ENCODE measurements at places on chromosomes 6 and 20.

- DNase-seq, result no peak
These were observed 30.6 kb downstream of the SPINT4 start for GRCh38 chr20:45752746-45753145.

- no peak for DNase-seq
These were observed 42.7 kb upstream of the NOX3 start for GRCh38 chr6:155498370-155498769.

GRCh38 chr6:167103041-167103891 is 19.6 kb upstream of the CCR6 start:
- DNase-seq, result no peak

- no peak for DNase-seq
These were observed 609.3 kb downstream of the COL12A1 start for GRCh38 chr6:74596588-74596987.

- no peak for DNase-seq
These were observed 8.1 kb upstream of the METTL24 start for GRCh38 chr6:110366256-110366655.

DNA sequence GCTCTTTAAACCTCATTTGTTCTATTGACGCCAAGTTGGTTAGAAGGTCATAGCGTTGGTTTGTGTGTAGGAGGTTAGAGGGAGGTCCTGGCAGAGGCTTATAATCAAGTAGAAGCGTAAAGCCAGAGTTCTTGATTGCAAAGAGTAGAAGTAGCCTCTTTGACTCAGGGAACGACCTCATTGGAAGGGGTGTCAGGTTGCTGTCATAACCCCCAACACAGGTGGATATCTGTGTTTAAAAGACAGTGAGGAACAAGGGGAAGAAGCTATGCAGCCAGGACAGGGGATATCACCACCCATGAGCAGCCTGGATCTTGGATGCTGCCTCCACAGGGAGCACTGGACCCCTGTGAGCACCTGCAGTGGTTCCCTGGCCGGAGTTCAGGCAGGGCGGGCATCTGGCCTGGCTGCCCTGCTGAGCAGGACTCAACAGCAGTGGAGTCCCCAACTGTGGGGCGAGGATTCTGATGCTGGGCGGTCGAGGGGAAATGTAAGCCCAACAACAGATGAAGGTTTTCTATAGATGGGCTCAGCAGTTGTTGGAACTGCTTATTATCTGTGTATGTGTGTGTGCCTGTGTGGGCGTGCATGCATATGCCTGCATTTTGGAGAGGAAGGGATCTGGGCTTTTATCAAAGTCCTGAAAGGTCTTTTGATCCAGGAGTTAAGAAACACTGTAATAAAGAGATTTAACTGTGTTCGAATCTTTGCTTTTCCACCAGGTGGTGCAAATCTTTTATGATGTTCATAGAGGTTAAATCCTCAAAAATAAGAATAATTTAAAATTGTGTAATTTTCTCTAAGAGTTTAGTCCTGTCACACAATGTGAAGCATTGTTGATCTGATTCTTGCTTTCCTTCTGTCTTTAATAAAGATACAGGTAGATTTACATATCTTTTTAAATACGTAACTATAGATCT is 27.7 kb downstream of the HIVEP1 start:
- no peak for DNase-seq

GRCh38 chr6:97462031-97462430 is 179.0 kb upstream of the MMS22L start:
- no peak for DNase-seq

- DNase-seq, result no peak
These were observed 106.8 kb upstream of the MARCKS start for GRCh38 chr6:113750151-113750855.

DNA sequence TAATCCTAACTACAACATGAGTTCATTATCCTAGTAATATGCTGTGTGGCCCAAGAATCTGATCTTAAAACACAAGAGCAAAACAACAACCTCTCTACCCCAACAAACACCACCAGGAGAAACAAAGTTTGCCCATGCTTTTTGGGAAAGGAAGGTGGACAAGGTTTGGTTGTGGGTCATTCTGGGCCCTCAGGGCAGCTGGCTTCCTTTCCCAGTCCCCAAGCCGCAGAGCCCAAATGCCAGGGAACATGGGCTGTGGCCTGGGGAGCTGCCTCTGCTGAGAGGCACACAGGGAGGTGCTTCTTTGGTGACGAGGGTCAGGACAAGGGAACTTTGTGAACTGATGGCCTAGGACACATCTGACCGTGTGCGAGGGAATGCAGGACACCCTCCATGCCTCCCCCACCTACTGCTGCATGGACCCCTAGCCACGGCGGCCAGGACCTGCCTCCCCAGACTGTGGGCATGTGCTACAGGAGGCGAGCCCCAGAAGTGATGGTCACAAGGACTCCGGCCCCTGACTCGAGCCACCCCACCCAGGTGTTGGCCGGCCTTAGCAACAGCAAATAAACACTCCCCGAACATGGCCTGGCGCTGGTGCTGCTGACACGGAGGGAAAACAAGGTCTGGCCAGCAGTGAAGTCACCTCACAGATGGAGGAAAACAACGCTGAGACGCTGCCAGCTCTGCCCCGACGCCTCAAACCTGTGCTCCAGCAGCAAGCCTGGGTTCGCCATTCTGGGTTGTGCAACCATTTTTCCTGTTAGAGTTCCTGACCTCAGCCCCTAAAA is 55.6 kb downstream of the RRBP1 start:
- DNase-seq, result no peak

- no peak for DNase-seq
These were observed 105.9 kb upstream of the MAP7 start for GRCh38 chr6:136656121-136656520.

DNA sequence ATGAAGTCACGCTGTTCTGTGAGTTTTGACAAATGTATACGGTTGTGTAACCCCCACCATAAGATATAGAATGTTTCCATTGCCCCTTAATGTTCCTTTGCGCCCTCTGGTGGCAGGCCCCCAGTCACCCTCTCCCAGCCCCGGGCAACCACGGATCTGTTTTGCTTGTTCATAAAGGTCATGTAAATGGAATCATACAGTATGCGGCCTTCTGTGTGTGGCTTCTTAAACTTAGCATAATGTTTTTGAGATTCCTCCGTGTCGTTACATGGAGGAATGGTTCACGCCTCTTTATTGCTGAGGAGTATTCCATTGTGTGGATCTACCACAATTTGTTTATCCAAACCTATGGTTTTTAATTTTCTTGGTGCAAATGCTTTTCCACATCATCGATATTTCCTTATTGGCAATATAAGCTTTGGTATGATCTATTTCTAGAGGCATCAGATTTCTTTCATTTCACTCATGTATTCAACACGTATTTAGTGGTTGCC is 28.4 kb downstream of the LYRM2 start:
- DNase-seq, result peak; percentile 50

- DNase-seq, result no peak
These were observed 19.3 kb upstream of the WFDC2 start for GRCh38 chr20:45450097-45450818.

Measured in activated naive CD4-positive, alpha-beta T cell (primary cell).